Pericardium fibroblast (primary cell): ENCODE measurements at places on chromosomes 6 and 20. TPM values are rescaled to one million over a fixed set of nuclear protein-coding genes. Genes with fewer than 3 reads are reported as not detected.

APOBEC2 gene
- 0.09 TPM in 1 of 2 replicates, not detected in the other for total RNA-seq

SIRPB1 gene
- total RNA-seq = 0.77 and 1.9 TPM in 2 replicates

PARD6B gene
- total RNA-seq = 0.43 and 0.82 TPM in 2 replicates

BPIFB2 gene
- total RNA-seq = not detected in 2 replicates

RAD21L1 gene
- total RNA-seq = not detected in 2 replicates

GSTA4 gene
- 38.0 and 45.8 TPM in 2 replicates for total RNA-seq

PNPLA1 gene
- total RNA-seq = not detected in 2 replicates

MOG gene
- not detected in 2 replicates for total RNA-seq

TSPO2 gene
- total RNA-seq = not detected in 2 replicates

LMBRD1 gene
- total RNA-seq = 24.4 and 25.9 TPM in 2 replicates

MICB gene
- total RNA-seq = 3.9 and 12.6 TPM in 2 replicates

HLA-G gene
- not detected in 2 replicates for total RNA-seq

TRIM15 gene
- not detected in 2 replicates for total RNA-seq

GNMT gene
- not detected in 2 replicates for total RNA-seq

IP6K3 gene
- total RNA-seq = 0.43 and 2.3 TPM in 2 replicates

TCF21 gene
- 1.5 and 25.9 TPM in 2 replicates for total RNA-seq

THBD gene
- 10.4 and 10.7 TPM in 2 replicates for total RNA-seq

BANF2 gene
- total RNA-seq = not detected in 2 replicates

OLIG3 gene
- total RNA-seq = not detected in 2 replicates

ALDH5A1 gene
- 0.70 and 4.5 TPM in 2 replicates for total RNA-seq

SLC18B1 gene
- 3.7 and 5.6 TPM in 2 replicates for total RNA-seq

OR2H1 gene
- total RNA-seq = not detected in 2 replicates

RAB44 gene
- not detected in 2 replicates for total RNA-seq

FITM2 gene
- 5.6 and 8.8 TPM in 2 replicates for total RNA-seq

ENPP1 gene
- 1.4 and 5.5 TPM in 2 replicates for total RNA-seq

SYNDIG1 gene
- total RNA-seq = 0.68 TPM in 1 of 2 replicates, not detected in the other

DEFB124 gene
- 2.1 TPM in 1 of 2 replicates, not detected in the other for total RNA-seq

FUCA2 gene
- total RNA-seq = 52.9 and 68.8 TPM in 2 replicates

CD93 gene
- 0.35 and 4.9 TPM in 2 replicates for total RNA-seq

PCSK2 gene
- not detected in 2 replicates for total RNA-seq

TCP11 gene
- not detected in 2 replicates for total RNA-seq

AVP gene
- not detected in 2 replicates for total RNA-seq

C4B gene
- total RNA-seq = 14.6 and 48.8 TPM in 2 replicates

KHDC1L gene
- not detected in 2 replicates for total RNA-seq

CITED2 gene
- 164 and 232 TPM in 2 replicates for total RNA-seq

PI16 gene
- 0.35 and 0.43 TPM in 2 replicates for total RNA-seq
